ENCODE measurements at places on chromosomes 7 and 10. TPM values are rescaled to one million over a fixed set of nuclear protein-coding genes. Genes with fewer than 3 reads are reported as not detected.

Gene RHOBTB1
- total RNA-seq, result not detected

Gene CNPY1
- not detected for total RNA-seq

Gene AMPH
- not detected for total RNA-seq

Gene SLC25A28
- total RNA-seq, result 89.3 TPM

Gene CYP3A7
- total RNA-seq, result not detected

Gene GDF2
- total RNA-seq, result not detected

Gene UNC5B
- total RNA-seq, result not detected

Gene ITGA8
- not detected for total RNA-seq

Gene ACTR3C
- 12.8 TPM for total RNA-seq

Gene VGF
- total RNA-seq, result not detected

Gene FOXI2
- not detected for total RNA-seq

DNA sequence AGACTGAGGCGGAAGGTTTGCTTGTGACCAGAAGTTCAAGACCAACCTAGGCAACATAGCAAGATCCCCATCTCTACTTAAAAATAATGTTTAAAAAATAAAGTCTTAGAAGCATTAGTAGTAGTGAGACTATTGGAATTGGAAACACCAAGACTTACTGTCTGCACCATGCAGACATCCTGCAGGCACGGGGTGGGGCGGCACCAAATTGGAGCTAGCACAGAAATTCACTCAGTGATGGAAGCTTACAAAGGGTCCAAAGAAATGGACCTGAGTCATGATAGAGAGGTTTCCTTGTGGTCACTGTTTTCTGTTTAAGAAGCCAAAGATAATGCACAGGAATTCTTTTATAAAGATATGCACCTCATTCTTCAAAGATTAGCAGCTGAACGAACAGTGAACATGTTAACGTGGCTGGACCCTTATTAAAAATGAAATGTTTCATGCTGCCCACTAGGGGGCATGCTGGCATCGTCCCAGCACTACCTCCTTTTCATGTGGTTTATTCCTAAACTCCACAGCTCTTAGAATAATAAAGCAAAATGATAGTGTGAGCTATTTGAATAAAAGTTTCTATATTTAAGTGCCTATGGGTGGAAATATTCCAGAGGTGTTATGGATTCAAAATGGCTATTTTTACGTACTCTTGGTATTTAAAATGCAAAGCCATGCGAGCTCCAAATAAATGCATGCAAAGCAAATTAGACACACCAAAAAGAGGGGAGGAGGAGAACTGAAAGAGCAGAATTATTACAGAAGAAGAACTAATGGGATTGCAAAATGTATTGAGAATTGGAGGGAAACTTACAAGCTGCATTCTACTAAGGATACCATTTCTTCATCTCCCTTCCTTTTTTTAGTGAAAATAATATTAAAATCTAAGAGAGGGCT lies 28.6 kb downstream of the PDSS1 start:
- H3K36me3 ChIP-seq, result peaks cover 8% of the 10 kb centered on the region
- H3K27ac ChIP-seq, result peak overlapping the region; percentile 60
- no peak overlapping the region for H3K4me3 ChIP-seq

- no peak overlapping the region for H3K27ac ChIP-seq
- no peak for DNase-seq
- no peaks in the 10 kb centered on the region for H3K4me1 ChIP-seq
- no peaks in the 10 kb centered on the region for H3K36me3 ChIP-seq
Observed at GRCh38 chr10:121085367-121085766, 234.2 kb downstream of the WDR11 start.

DNA sequence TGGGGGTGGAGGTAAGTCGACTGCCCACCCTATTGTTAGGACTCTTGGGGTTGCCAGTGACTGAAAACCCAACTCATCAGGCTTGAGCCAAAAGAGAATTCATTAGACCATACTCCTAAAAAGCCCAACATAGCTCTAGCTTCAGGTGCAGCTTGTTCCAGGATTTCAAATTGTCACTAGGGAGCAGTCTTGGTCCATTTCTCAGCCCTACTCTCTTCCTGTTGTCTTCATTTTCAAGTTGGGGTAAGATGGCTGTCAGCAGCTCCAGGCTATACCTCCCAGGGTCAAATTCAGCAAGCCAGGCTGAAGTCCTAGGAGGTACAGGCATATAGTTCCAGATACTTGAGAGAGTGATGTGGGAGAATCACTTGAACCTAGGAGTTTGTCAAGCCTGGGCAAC lies 14.9 kb upstream of the COL13A1 start:
- H3K27me3 ChIP-seq, result no peaks in the 10 kb centered on the region
- no peak overlapping the region for H3K4me3 ChIP-seq
- H3K27ac ChIP-seq, result no peak overlapping the region
- H3K4me1 ChIP-seq, result no peaks in the 10 kb centered on the region
- DNase-seq, result no peak

GRCh38 chr7:30888747-30889146 lies 22.9 kb upstream of the AQP1 start:
- H3K4me3 ChIP-seq, result no peak overlapping the region
- no peak for DNase-seq
- no peak overlapping the region for H3K27ac ChIP-seq
- H3K36me3 ChIP-seq, result no peaks in the 10 kb centered on the region
- no peaks in the 10 kb centered on the region for H3K27me3 ChIP-seq

DNA sequence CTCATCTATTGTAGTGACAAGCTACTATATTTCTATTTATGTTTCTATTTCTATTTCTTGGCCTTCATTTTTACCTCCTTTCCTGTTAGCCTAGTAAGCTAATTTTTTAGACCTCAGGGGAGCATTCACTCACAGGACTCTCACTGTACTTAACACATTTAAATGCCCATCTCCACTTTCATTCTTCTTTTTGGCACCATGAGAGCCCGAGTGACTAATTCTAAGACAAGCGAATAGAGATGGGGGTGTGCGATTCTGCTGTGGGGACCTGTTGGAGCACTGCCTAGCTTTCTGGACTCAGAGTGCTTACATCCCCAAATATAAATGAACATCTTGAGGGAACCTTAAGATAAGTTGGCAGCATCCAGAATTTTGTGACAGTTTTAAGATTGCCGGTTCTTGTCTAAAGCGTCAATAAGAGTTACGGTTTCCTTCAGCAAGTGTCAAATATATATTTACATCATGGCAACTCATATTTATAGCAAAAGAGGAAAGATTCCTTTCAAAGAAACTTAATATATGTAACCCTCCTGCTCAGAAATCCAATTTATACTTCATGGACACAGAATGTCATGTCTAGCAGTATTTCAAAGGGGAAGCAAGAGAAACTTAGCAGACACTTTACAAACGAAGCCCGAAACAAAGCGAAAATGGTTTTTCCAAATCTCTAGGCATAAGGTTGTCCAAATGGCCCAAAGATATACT lies 54.1 kb upstream of the AFAP1L2 start:
- H3K36me3 ChIP-seq, result peaks cover 24% of the 10 kb centered on the region
- H3K4me3 ChIP-seq, result no peak overlapping the region
- no peak for DNase-seq
- H3K27ac ChIP-seq, result peak overlapping the region; percentile 63

DNA sequence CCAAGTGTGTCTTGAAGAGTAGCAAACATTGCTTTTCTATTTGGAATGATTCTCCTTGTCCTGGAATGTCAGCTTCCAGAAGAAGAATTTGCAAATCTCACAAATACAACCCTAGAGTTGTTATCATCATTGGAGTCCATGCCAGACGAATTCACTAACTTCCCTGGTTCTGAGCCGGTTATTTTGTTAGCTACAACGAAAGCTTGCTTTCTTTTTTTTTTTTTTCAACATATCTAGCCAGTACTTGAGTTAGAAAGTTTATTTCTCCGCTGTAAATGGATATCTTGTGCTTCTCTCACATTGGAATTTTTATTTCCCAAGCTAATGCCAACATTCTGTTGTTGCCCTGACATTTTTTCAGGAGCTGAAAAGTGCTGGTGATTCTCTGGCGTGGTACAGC lies 138.1 kb upstream of the POM121L12 start:
- H3K4me1 ChIP-seq, result no peaks in the 10 kb centered on the region
- no peak for DNase-seq
- H3K4me3 ChIP-seq, result no peak overlapping the region
- no peaks in the 10 kb centered on the region for H3K36me3 ChIP-seq

DNA sequence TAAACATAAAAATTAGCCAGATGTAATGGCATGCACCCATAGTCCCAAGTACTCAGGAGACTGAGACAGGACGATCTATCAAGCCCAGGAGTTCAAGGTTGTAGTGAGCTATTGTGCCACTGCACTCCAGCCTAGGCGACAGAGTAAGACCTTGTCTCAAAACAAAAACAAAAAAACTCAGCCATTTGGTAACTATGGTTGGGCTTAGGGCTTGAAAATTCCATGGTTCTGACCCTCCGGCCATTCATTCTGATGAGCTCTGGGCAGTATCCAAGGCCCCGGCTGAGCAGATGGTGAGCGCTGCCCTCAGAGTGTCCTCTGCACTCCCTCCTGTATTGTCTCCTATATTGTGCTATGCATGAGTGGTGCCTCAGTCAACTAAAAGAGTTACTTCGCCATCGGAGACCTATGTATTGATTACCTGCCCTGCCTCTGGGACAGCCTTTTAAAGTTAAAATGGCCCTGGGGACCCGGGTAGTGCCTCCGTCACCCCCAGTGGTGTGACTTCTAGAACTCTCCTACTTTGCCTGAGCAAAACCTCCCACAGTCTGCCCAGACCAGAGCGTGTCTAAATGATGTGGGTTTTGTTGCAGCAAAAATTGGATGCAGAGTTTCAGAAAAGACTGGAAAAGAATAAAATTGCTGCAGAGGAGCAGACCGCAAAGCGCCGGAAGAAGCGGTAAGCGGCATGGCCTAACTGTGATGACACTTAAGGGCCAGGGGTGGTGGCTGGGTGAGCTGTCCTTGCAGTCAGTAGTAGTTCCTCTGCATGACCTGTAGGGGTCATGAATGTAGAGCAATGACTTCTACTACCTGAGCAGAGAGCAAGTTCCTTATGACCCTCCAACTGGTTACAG lies 8.1 kb downstream of the PRKRIP1 start:
- H3K36me3 ChIP-seq, result peaks cover 95% of the 10 kb centered on the region
- no peak overlapping the region for H3K4me3 ChIP-seq
- no peaks in the 10 kb centered on the region for H3K27me3 ChIP-seq
- H3K27ac ChIP-seq, result no peak overlapping the region

- no peak for DNase-seq
- no peak overlapping the region for H3K4me3 ChIP-seq
- no peaks in the 10 kb centered on the region for H3K27me3 ChIP-seq
- H3K27ac ChIP-seq, result no peak overlapping the region
- peaks cover 25% of the 10 kb centered on the region for H3K4me1 ChIP-seq
Observed at GRCh38 chr7:107506674-107507339, 37.0 kb downstream of the GPR22 start.

- H3K27me3 ChIP-seq, result peaks cover 5% of the 10 kb centered on the region
- no peak overlapping the region for H3K27ac ChIP-seq
- DNase-seq, result no peak
- H3K4me1 ChIP-seq, result peaks cover 6% of the 10 kb centered on the region
- H3K36me3 ChIP-seq, result no peaks in the 10 kb centered on the region
- no peak overlapping the region for H3K4me3 ChIP-seq
Observed at GRCh38 chr7:95478272-95479037, 7.3 kb upstream of the ASB4 start.

- H3K36me3 ChIP-seq, result no peaks in the 10 kb centered on the region
- H3K27ac ChIP-seq, result no peak overlapping the region
- H3K4me3 ChIP-seq, result no peak overlapping the region
Observed at GRCh38 chr10:3399756-3400155, 227.2 kb upstream of the PITRM1 start.

- H3K27me3 ChIP-seq, result no peaks in the 10 kb centered on the region
- H3K27ac ChIP-seq, result no peak overlapping the region
- DNase-seq, result no peak
- no peaks in the 10 kb centered on the region for H3K4me1 ChIP-seq
Observed at GRCh38 chr10:106284802-106285587, 879.5 kb downstream of the SORCS1 start.

- peak overlapping the region; percentile 88 for H3K27ac ChIP-seq
- DNase-seq, result no peak
- H3K36me3 ChIP-seq, result peaks cover 3% of the 10 kb centered on the region
- no peak overlapping the region for H3K4me3 ChIP-seq
Observed at GRCh38 chr7:151378496-151379192, 31.2 kb downstream of the WDR86 start.

DNA sequence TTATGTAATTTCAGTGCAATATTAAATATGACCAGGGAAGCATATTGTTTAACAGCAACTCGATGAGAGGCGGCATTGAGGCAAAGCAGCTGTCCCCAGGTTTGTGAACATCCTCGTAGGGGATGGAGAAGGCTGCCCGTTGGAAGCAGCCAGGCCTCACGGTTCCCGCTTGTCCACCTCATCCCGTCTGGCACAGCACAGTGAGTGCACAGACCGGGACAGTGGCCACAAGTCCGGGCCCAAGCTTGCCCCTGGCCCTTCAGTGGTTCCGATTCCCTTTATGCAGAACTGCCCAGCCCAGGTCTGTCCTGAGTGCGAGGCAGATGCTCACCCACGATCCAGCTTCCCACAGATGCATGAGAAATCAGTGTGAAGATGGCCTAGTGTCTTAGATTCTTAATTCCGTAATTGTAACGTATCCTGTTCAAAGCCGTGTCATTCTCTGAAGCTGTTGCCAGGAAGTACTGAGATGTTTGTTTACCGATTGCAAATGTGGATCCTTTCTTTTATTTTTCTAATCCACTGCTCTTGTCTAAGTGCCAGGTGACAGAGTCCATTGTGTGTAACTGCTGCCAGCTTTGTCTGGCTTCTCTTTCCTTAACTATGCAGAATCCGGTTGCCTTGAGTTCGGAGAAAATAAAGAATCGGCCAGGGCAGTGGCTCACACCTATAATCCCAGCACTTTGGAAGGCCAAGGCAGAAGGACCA lies 35.5 kb downstream of the PFKP start:
- peaks cover 11% of the 10 kb centered on the region for H3K4me1 ChIP-seq
- no peaks in the 10 kb centered on the region for H3K27me3 ChIP-seq
- no peak overlapping the region for H3K27ac ChIP-seq
- peaks cover 71% of the 10 kb centered on the region for H3K36me3 ChIP-seq

DNA sequence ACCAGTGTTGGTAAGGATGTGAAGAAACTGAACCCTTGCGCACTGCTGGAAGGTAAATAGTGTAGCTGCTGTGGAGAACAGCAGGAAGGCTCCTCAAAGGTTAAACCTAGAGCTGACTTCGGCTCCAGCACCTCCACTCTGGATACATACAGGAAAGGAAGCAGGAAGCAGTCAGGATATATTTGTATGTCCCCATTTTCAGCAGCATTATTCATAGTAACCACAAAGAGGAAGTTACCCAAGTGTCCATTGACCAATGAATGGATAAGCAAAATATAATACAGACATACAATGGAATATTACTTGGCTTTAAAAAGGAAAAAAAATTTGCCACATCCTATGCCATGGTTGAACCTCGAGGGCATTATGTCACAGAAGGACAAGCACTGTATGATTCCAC lies 15.0 kb downstream of the RET start:
- no peak overlapping the region for H3K4me3 ChIP-seq
- peaks cover 6% of the 10 kb centered on the region for H3K27me3 ChIP-seq
- H3K27ac ChIP-seq, result no peak overlapping the region
- no peaks in the 10 kb centered on the region for H3K4me1 ChIP-seq
- no peak for DNase-seq

DNA sequence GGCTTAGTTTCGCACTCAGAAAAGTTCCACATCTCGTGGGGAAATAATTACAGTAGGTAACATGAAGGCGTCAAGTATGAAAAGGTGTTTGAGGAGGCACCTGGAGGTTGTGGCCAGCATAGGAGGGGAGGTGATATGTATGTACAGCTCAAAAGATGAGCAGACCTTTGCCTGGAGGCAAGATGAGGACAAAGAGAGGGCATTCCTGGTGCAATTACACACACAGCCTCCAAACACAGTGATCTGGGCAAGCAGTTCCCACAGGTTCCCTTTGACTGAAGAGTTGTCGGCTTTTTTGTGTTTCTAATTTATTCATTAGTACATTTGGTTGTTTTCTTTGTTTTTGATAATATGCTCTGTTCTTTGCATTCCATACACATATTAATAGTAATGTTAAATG lies 46.9 kb downstream of the CDK14 start:
- H3K4me3 ChIP-seq, result no peak overlapping the region
- H3K27me3 ChIP-seq, result no peaks in the 10 kb centered on the region
- H3K27ac ChIP-seq, result no peak overlapping the region
- peaks cover 17% of the 10 kb centered on the region for H3K36me3 ChIP-seq
- no peaks in the 10 kb centered on the region for H3K4me1 ChIP-seq
- DNase-seq, result no peak

All from naive thymus-derived CD8-positive, alpha-beta T cell (primary cell).